GM12865 (cell line): ENCODE measurements at places on chromosomes 16 and 17.
A peak's percentile ranks its signal among the peaks of the same experiment; 100 is the strongest.

DNA sequence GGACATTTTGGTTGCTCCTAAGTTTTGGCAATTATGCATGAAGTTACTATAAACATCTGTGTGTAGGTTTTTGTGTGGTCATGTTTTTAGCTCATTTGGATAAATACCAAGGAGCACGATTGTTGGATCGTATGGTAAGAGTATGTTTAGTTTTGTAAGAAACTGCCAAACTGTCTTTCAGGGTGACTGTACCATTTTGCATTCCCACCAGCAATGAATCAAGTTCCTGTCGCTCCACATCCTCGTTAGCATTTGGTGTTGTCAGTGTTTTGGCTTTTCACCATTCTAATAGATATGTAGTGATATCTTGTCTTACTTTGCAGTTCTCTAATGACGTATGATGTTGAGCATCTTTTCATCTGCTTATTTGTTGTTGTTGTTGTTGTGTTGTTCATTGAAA lies 20.2 kb downstream of the TENT4B start:
- DNase-seq = no peak

DNA sequence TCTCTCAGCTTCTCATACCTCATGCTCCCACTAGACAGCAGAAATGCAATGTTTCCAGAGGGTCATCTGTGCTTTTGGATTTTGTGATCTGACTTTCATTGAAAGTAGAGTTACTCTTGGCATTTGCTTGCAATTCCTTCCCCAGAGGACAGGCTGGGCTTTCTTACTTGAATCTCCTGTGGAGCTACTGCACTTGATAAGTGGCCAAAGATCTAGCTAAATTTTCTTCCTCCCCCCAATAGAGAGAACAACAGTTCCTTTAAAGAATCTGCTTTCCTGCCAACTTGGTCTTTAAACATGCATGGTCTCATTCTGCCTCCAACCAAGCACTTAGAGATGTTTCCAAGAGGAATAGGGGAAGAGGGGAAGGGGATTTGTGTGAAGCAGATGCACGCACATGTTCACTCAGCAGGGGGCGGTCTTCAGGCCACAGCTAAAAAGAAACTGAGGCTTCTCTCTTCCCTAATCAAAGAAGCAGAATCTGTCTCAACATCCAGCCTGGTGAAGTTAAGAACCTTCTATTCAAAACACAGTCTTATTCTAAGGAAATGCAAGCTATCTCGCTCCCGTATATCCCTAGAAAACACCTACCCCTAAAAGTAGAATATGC lies 229.6 kb downstream of the ZFHX3 start:
- DNase-seq = no peak

DNA sequence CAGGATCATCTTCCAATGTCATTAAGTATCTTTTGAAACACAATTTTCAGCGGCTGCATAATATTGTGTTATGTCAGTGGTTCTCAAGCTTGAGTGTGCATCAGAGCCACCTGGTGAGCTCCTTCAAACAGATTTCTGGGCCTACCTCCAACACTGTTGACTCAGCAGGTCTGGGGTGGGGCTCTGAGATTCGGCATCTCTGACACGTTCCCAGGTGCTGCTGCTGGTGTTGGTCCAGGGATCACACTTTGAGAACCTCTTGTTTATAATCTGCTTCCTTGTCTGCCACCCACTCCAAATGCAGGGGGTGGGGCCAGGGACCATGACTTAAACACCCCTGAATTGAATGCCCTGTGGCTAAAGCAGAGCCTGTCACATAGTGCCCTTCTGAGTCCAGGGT lies 73.8 kb upstream of the HNF1B start:
- no peak for DNase-seq

DNA sequence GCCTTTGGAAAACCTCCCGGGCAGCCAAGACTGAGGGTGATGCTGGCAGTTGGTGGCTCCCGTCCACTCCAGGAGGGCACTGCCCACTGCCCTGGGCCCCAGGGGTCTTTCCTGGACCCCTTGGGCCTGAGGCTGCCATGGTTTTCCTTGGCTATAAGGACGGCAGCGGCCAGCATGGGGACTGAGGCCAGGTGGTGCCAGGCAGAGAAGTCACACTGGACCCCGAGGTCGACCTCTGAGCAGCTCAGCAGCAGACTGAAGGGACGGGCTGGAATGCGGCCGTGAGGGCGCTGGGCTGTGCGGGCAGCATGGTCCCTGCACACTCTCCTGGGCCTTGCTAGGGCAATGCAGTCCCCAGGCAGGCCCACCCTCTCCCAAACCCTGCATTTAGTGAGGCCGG lies 55.6 kb upstream of the GNG13 start:
- no peak for DNase-seq

- DNase-seq = peak; percentile 18
These were observed 74.2 kb downstream of the CPPED1 start for GRCh38 chr16:12729448-12729847.

- DNase-seq = no peak
These were observed 2.9 kb downstream of the SLC47A2 start for GRCh38 chr17:19713462-19713861.

GRCh38 chr17:45022288-45022648 lies 29.2 kb downstream of the DCAKD start:
- DNase-seq = no peak

DNA sequence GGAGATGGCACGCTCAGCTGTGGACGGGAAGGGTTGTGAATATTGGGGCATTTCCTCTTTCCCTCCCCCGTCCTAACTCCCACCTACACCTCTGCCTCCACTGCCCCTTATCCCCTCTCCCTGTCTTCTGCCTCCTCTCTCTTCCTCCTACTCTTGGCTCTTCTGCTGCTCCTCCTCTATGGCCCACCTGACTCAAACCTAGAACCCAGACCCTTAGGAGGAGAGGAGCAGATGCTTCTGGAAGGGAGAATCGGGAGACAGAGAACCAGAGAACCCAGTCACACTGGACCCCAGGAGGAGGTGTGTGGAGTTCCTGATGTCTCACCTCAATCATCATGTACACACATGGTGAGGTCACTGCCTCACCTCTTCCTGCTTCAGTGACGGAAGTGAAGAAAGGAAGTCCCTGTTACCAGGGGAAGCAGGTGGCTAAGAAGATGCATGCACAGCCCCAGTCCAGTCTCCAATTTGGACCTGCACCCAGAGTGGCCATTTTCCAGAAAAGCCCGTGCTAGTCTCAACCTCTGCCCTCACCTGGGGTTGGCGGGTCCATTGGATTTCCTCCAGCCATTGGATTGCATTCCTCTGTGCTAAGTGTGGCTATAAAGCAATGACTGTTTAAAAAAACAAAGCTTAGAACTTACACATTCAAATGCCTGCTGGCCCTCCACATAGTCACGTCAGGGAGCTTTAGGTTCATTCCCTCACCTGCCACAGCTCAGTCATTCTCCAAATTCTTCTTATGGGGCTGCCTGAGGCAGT lies 4.0 kb downstream of the RNF222 start:
- peak; percentile 27 for DNase-seq

DNA sequence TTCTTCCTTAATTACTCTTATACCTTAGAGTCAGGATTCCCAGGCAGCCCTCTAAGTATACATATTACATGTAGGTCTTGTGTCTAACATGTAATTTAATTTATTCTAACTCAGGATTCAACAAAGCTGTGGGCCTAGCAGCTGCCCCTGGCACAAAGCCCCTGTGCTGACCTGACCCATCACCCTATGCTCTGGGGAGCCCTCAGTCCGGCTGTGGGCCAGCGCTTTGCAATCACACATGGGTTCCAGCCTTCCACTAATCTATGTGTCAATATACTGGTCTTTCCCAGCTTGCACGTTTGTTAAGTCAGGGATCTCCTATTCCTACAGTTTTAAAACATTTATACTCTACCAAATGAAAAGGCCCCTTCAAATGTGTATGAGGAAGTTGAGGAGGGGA lies 62.7 kb upstream of the SREBF1 start:
- no peak for DNase-seq

DNA sequence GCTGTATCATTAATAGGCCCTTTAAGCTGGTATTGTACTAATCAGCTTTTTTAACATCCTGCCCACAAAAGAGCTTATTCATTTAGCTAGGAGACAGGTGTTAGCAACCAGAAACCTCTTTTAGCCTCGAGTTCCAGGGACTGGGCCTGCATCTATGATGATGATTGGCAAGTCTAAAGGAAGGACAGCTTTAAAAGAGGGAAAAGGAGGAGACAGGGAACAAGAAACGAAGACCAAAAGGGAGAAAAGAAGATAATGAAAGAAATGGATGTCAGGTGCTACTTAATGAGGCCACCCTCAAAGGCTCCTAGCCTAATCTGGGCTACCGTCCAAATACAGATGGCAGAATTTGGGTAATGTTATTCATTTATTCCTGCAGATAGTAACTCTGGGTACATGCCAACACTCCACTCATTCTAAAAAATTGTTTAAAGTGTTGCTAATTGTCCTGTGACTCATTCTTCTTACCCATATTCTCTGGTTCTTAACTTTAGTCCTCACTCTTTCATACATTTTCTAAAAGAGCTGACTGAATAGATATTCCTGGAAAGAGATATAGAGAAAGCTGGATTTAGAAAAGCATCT lies 18.7 kb upstream of the RFFL start:
- peak; percentile 65 for DNase-seq

DNA sequence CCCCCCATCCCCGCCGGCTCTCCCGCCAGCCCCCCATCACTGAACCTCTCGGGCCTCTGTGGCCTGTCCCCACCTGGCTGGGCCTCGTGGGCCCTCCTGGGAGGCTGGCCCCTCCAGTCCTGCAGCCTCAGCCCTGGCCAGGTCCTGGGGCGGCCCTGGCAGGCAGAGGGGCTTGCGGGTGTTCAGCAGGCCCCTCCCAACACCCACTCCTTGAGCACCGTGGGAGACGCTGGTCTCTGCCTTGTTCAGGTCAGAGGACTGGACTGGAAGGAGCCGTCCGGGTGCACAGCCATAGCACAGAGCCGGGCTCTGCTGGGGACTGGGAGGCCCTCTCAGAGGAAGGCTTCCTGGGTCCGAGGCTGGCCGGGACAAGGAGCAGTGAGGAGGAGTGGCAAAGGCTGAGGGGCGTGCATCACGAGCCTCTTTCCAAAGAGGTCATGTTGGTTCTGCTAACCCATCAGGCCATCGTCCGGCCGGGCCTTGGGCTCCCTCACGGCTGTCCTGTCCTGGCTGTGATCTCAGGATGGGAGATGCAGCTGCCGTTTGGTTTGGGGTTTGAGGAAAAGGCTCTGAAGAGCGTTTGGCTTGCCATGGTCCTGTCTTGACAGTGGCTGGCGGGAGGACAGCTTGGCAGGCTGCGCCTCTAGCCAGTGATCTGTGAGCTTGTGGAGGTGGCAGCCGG lies 6.3 kb upstream of the PABPN1L start:
- no peak for DNase-seq

GRCh38 chr17:8382052-8382879 lies 727 bp downstream of the RPL26 start:
- DNase-seq = peak; percentile 31

GRCh38 chr16:79182616-79183015 lies 417.9 kb downstream of the MAF start:
- no peak for DNase-seq
